CD4-positive, alpha-beta T cell treated with Interleukin-12 subunit alpha and Interleukin-12 subunit beta, for 1 hour (primary cell): ENCODE measurements at places on chromosomes 2 and 18.
A peak's percentile ranks its signal among the peaks of the same experiment; 100 is the strongest.

DNA sequence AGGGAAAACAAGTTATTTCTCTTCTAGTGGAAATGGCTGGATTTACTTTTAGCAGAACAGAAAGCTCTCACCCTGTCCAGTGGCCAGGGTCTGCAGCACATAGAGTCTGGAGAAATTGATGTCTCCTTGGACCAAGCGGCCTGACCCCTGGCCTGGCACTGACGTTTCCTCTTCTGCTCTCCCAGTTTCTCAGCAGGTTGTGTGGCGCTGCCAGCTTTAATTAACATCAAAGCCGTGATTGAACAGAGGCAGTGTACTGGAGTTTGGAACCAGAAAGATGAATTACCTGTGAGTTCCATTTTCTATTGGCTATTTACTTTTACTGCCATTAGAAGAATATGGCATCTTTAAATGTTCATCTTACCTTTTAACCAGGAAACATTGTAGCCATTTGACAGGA, 20.9 kb downstream of the CD8A start:
- DNase-seq = no peak

DNA sequence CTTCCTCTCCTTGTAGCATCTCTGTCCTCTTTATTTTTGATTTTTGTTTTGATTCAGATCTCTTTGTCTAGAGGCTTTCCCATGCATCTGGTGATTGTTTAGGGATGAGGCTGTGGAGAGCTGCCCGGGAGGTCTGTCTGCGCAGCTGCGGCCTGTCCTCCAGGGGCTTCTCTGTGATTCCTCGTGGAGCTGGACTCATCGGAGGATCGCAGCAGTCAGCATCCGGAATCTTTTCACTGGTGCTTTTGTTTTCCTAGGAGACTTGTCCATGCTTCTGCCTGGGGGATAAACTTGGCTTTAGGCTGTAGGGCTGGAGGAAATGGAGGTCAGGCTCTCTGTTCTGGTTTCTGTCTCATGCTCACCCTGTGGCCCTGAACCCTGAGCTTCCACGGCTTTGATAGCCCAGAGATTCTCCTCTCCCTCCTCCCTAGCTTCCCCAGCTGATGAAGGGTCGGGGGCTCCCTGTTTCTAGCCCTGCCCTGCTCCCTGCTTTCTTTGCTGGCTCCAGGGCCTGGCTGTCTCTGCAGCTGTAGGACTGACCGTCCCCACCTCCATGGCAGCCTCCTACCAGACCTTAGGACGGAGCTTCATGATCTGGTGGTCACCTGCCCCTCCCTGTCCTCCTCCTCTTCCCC, 35.5 kb downstream of the ZNF532 start:
- no peak for DNase-seq

GRCh38 chr2:127146071-127146725, 39.2 kb upstream of the BIN1 start:
- no peak for DNase-seq

DNA sequence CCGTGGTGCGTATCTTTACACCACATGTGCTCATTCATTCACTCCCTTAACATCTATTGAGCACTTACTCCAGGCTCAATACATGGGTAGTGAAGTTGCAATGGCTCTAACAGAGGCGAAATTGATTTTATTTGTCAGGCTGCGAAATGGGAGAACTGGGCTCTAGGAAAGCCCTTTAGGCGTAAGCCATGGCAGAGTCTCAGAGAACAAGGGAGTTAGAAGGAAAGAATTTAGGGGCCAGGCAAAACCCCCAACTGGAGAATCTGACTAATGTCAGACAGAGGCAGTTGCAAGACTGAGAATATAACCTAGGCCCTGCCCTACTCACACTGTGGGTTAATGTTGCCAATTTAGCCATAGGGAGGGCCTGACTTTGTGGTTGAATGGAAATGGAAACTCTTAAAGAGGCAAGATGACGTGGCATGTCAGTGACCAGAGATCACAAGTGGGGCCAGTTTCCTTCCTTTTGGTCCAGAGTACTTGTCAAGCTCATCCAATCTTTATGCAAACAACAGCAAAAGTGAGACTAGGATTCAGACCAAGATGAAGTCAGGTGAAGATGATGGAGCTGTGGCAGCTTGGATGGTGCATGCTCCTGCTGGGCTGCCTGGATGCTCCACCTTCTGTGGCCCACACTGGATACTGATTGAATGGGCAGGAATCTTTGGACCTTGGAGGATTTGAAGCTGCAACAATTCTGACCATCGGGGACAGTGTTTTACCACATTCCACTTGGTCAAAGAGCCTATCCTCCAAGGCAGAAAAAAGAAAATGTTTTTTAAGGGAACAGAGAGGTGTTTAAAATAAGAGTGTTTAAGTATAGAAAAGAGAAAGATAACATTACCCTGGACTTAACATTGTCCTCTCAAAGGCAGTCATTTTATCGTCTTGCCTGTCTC, 92.2 kb downstream of the CAPN13 start:
- no peak for DNase-seq

GRCh38 chr2:142592171-142592570, 285.3 kb upstream of the KYNU start:
- DNase-seq = no peak

DNA sequence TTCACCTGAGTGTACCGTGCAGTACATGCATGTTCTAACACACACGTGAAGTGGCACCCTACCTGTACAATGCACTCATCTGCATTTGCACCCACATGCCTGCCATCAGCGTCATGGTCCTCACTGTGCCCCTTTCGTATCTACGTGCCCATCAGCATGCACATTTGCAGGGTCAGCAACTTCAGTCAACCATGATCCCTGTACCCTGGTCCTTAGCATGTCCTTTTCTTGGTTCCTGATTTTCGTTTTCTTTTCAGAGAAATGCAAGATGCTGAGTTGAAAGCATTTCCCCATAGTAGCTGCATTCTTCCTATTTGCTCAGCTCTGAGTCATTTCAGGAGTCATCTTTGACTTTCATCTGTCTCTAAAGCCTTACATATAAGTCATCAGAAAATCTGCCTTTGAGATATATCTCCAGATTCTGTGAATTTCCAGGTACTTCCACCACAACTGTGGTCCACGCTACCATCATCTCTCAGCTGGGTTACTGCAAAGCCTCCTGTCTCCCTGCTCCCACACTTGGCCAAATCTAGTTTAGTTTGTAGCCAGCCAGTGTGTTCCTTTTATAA, 14.7 kb upstream of the PUM2 start:
- no peak for DNase-seq

DNA sequence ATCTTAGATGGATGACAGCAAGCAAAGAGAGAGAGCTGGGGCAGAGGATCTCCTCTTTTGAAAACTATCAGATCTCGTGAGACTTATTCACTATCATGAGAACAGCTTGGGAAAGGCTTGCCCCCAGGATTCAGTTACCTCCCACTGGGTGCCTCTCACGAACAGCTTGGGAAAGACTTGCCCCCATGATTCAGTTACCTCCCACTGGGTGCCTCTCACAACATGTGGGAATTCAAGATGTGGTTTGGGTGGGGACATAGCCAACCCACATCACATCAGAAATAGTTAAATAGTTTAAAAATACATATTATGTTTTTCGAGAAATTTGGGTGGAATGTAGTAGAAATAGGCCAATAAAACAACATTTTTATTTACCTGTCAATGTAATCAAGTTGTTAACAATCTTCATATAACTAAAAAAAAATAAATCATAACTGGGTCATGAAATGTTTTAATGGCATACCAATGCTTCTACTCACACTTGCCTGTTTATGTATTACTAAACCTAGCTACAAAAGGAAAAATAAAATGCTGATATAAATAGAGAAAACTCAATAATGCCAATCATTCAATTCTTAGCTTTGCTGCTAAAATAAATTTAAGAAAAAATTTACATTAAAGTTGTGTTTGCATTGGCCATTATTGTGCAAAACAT, 608.9 kb downstream of the SUCLG1 start:
- DNase-seq = no peak

- no peak for DNase-seq
Observed at GRCh38 chr18:10275486-10275885, 178.9 kb upstream of the APCDD1 start.

GRCh38 chr2:178998539-178998938, 51.4 kb downstream of the CCDC141 start:
- no peak for DNase-seq

- DNase-seq = no peak
Observed at GRCh38 chr2:25618676-25619075, 54.7 kb downstream of the DTNB start.

- no peak for DNase-seq
Observed at GRCh38 chr2:66832646-66833435, 397.9 kb downstream of the MEIS1 start.

GRCh38 chr18:57534511-57534909, 52.0 kb downstream of the FECH start:
- no peak for DNase-seq

DNA sequence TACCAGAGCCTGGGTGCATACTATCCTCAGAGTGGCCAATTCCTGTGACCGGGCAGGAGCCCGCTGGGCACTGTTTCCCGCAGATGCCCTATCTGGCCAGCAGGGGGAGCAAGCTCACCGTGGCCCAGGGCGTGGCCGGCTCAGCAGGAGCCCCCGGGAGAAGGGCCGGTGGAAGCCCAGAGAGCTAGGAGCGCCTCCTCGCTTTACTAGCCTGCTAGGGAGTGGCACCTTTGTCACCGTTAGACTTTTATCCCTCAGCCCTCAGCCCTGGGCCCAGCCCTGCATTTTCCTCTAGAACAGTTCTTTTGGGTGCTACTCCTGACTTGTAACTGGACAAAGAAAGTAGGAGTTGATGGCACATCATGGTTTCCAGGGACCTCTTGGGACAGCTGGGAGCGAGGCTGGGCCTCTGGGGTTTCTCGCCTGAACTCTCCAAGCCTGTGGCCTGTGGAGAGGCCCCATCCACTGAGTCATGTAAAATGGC, 24.0 kb downstream of the TMEM177 start:
- peak; percentile 68 for DNase-seq

DNA sequence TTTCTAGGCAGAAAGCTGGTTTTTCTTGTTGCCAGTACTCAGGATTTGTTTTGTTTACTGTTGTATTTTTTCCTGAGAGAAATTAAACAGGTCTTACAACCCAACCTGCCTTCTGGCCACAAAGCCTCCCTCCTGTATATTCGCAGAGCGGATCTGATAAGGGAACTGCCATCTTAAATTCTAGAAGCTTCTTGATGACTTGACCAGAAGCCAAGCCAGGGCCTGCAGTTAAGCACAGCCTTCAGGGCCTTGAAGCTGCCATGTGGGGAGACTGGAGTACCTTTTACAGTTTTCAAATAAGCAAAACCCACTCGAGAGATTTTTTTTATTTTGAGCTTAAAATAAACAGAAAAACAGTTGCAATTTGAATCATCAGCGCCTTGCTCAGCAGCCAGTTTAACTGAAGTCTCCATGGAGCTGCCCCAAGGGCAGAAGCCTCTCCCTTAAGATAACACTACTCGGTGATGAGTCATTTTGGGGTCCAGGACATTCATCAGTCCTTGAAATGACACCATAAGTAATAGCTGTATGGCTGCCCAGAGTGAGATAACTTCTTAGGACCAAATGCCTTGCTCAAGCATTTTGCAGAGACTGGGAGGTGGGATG, 51.5 kb upstream of the PHLPP1 start:
- no peak for DNase-seq

DNA sequence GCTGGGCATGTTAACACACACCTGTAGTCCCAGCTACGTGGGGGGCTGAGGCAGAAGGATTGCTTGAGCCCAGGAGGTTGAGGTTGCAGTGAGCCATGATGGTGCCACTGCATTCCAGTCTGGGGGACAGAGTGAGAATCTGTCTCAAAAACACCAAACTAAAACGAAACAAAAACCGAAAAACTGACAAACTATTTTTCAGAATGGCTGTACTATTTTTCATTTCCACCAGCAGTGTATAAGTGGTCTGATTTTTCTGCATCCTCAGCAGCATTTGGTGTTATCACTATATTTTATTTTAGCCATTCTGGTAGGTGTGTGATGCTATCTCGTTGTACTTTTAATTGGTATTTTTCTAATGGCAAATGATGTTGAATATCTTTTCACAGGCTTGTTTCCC, 95.2 kb downstream of the PDCL3 start:
- no peak for DNase-seq

GRCh38 chr2:230875347-230876315, 10.9 kb downstream of the ITM2C start:
- no peak for DNase-seq

GRCh38 chr2:209146682-209147320, 277.0 kb upstream of the MAP2 start:
- DNase-seq = no peak

DNA sequence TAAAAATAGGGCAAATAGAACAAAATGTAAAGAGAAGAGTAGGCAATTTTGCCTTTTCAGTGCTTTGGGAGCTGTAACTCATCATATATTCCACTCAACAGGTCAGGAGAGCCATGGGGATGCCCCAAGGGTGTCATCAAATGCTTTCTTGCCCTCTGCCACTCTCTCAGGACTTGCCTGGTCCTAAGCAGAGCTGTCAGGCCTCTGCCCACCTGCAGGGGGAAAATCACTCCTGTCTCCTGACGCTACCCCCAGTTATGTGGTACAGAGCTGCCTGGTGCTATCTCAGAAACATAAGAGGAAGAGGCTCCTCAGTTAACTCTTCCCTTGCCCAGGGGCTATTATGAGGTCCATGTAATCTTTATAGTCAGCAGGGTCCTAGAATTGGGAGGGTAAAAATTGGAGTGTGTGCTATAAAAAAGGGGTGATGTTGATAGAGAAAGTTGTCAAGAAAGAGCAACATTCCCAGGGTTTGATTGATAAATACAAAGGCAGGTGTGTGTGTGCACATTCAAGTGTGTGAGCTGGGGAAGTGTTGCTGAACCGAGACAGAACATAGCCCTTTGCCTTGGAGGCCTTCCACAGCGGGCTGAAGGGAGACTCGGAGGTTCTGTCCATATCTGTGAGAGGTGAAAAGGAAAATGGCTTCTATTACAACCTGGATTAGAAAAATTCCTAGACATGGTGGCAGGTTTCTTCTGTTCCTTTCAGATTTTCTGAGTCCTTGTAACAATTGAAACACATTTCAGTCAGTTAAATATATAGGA, 25.4 kb downstream of the PTPRM start:
- DNase-seq = no peak

- DNase-seq = no peak
Observed at GRCh38 chr2:233544200-233544610, 22.4 kb downstream of the USP40 start.

- no peak for DNase-seq
Observed at GRCh38 chr2:216424274-216424673, 12.0 kb downstream of the SMARCAL1 start.

DNA sequence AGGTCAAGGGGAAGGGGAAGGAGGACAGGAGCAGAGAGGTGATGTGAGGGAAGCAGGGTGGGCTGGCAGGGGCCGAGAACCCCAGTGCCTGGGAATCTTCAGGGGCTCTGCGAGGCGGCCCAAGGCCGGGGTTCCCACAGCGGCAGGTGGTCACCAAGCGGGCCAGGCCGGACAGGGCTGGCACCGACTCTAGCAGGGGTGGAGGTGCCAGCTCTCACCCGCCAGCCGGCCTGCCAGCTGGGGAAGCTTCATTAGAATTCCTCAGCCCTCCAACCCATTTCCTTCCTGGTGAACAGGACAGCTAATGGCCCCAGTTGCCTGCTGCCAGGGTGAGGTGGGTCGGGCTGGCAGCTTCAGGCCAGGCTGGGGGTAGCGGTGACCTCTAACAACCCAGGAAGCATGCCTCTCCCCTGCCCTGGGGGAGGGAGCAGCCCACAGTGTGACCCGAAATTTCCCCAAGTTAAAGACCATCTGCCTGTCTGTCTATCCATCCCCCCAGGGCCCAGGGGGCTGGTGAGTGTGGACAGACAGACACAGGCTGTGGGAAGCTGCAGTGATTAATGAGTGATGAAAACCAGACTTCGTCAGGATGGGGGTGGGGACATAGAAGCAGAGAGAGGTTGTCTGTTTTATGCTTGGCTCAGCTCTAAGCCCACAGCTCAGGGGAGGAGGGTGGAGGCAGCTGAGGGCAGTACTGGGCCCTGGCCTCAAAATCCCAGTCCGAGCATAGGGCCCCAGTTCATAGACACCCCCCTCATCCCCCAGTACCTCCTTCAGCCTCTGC, 144.1 kb downstream of the ZFP36L2 start:
- no peak for DNase-seq
